ENCODE measurements at places on chromosomes 4 and X. TPM values are rescaled to one million over a fixed set of nuclear protein-coding genes. Genes with fewer than 3 reads are reported as not detected.

TREX2 gene
- 1.2 TPM for total RNA-seq

GAGE12J gene
- total RNA-seq = not detected

PPARGC1A gene
- 14.2 TPM for total RNA-seq

SHOX gene
- total RNA-seq = not detected

C4orf51 gene
- total RNA-seq = not detected

LEF1 gene
- total RNA-seq = 9.1 TPM

TMPRSS11F gene
- total RNA-seq = not detected

TIGD4 gene
- not detected for total RNA-seq

NEUROG2 gene
- not detected for total RNA-seq

DCAF12L1 gene
- total RNA-seq = not detected

CLCN4 gene
- total RNA-seq = 9.8 TPM

SLC9A6 gene
- total RNA-seq = 13.2 TPM

AGTR2 gene
- 60.7 TPM for total RNA-seq

GALNTL6 gene
- total RNA-seq = 0.20 TPM

PAGE2 gene
- not detected for total RNA-seq

RBM46 gene
- not detected for total RNA-seq

FRG2 gene
- total RNA-seq = not detected

GRCh38 chrX:51334276-51334675 lies 1.7 kb downstream of the NUDT10 start:
- no peak for DNase-seq

GRCh38 chrX:100447655-100448397 lies 37.8 kb upstream of the PCDH19 start:
- no peak for DNase-seq

- DNase-seq = no peak
Observed at GRCh38 chr4:85747882-85748491, 273.0 kb downstream of the ARHGAP24 start.

GRCh38 chrX:10619425-10620046 lies 849 bp downstream of the MID1 start:
- no peak for DNase-seq

GRCh38 chr4:41044165-41044564 lies 170.2 kb downstream of the APBB2 start:
- DNase-seq = no peak

DNA sequence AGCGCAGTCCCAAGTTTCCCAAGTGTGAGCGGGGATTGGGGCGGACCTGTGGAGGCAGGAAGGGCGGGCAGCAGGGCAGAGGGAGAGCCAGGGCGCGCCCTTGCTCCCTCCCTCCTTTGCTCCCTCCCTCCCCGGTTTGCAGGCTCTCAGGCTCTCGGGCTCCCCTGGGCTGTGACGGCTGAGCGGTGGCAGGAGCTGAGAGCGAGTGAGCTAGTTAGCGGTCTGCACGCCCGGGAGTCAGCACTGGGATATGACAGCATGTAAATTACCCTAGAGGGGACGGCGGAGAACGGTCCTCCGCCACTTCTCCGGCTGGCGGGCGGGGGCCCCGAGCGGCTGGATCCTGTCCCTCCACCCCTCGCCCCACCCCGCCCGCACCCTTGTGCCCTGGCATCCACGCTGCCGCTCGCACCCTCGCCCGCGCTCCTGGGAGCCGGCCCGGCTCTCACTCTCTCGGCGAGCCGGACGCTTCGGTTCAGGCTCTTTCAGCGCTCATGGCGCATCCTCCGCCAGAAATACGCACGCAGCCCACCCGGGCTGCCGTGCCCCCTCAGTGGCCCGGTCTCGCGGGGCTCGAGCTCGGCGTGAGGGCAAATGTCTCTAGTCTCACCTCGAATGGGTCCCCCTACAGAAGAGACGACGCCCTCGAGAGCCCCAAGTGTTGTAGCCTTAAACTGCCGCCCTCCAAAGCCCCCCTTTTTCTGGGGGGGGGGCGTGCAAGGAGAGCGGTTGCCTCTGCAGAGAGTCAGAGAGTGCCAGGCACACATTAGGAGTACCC lies at the start of gene TSC22D3:
TSS of gene TSC22D3 (minus strand) at position 54 of the 778 bp plus-strand sequence. CDS start 368 bp downstream, outside the sequence.
- DNase-seq = peak; percentile 90

DNA sequence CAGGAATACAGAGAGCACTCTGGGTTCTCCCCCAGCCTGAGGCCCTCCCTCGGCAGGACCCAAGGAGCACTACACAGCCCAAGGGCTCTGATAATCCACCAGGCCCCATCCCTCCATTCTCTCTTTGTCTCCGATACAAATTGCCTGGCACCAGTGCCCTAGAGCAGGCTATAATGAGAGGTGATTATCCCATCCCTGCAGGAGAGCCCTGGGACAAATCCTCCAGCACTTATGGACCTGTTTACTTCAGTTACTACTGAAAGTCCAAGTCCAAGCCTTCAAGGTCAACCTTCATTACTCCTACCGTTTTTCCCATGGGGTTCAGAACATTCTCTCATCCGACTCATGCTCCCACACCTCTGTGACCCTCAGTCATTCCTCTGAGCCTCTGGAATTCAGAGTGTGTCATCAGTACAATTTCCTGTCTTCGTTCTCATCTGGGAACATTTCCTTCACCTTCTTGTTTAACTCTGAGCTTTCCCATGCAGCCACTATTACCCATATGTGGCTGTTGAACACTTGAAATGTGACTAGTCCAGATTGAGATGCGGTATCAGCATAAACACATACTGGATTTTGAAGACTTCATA lies 299.0 kb downstream of the RAPGEF2 start:
- no peak for DNase-seq

GRCh38 chrX:30577362-30577991 lies at the start of gene TASL:
TASL (minus strand) TSS chrX:30577766; CDS start chrX:30560355, 17,411 bp downstream.
- DNase-seq = no peak

DNA sequence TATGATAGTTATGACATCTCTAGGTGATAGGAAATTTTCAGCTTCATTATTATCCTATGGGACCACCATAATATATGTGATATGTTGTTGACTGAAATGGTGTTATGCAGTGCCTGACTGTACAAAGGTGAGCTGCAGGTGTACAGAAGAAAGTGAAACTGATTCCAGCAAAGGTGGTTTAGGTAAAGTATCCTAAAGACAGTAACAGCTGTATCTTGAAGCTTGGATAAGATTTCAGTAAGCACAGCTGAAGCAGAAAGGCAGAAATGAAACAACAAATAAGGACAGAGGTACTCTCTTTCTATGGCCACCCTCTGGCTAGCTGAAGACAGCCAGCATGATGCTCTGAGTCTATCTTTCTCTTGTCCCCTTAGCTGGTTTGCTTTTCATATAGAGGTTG lies 30.0 kb upstream of the PGK1 start:
- no peak for DNase-seq

GRCh38 chr4:33054161-33054560 lies 2334.0 kb downstream of the PCDH7 start:
- no peak for DNase-seq

- DNase-seq = no peak
Observed at GRCh38 chr4:76488455-76488854, 53.4 kb downstream of the SHROOM3 start.

GRCh38 chrX:4850312-4850711 lies 1136.9 kb upstream of the PRKX start:
- no peak for DNase-seq

DNA sequence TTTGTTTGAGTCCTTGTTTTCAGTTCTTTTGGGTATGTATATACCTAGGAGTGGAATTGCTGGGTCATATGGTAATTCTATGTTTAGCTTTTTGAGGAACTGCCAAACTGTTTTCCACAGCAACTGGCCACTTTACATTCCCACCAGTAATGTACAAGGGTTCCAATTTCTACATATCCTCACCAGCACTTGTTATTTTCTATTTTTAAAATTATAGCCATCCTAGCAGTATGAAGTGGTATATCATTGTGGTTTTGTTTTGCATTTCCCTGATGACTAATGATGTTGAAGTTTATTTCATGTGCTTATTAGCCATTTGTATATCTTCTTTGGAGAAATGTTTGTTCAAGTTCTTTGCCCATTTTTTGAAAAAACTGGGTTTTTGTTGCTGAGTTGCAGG lies 39.6 kb downstream of the TMEM164 start:
- DNase-seq = no peak

- DNase-seq = no peak
Observed at GRCh38 chrX:5829060-5829459, 399.6 kb downstream of the NLGN4X start.

- DNase-seq = no peak
Observed at GRCh38 chr4:123338715-123339114, 57.9 kb upstream of the SPRY1 start.

DNA sequence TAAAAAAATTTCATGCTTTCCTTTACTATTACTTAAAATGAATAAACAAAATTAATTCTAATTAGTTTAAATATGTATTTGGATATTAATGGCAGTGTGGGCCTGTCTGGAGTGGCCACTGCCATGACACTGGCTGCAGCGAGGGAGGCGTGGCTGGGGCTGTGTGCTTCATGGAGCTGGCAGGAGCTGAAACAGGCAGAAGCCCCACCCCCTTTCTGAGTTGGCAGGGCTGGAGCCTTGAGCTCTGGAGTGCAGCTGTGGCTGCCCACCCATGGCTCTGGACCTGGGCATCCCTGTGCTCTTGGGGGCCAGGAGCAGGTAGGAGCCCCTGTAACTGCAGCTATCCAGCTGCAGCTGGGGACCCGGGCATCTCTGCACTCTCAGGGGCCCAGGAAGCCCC lies 8.2 kb upstream of the HSD17B11 start:
- DNase-seq = no peak

DNA sequence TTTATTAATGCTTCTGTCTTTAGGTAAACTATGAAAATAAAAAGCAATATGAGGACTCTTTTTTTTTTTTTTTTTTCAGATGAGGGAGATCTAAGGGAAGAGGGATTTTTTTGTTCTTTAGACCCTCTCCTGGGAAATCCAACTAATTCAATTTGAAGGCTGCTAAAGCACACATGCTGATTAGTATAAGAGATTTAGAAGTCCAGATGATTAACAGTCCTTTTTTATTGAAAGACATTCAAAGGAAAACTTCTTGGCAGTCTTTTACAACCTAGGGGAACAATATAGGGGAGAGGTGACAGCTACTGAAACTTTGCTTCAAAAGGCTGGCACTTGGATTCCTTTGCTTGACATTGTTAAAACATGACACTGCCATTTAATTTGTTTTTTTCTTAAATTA lies 602.5 kb downstream of the RAPGEF2 start:
- no peak for DNase-seq

GRCh38 chr4:105306158-105306781 lies 159.6 kb downstream of the TET2 start:
- peak; percentile 58 for DNase-seq

DNA sequence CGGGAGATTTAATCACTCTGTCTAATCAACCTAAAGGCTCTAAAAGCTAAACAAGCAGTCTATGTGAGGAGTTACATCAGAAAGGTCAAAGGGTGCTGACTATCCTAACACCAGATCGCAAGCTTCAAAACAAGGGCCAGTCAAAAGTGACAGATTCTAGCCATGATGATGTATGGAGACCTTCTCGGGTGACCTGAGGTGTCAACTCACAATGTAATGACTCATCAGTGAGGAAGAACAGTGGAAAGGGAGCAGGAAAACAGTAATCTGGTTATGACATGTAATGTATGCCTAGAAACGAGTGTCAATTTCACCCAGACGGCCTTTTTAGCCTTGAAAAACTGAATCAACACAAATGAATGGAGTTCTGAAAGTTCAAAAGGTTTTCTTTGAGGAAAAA lies 375.3 kb downstream of the IDS start:
- DNase-seq = no peak

DNA sequence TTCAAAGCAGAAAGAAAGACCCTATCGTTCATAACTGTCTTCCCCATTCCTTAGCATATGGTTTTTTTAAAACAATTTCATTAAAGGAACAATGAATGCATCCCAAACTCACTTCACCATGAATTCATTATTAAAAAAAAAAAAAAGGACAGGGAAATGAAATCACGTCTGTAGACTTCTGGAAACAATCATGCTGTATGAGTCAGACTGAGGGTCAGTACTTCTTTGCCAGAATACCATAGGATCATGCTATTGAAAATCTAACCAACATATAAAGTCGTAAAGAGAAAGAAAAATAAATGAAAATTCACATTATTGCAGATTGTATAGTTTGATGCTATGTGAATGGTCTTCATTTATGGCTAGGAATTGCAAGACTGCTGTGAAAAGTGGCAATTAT lies 144.4 kb downstream of the PCDH18 start:
- DNase-seq = no peak

- DNase-seq = no peak
Observed at GRCh38 chrX:12142661-12143060, 4.4 kb downstream of the FRMPD4 start.

GRCh38 chr4:67234296-67234695 lies 311.0 kb downstream of the CENPC start:
- DNase-seq = no peak

- DNase-seq = no peak
Observed at GRCh38 chrX:49675075-49675719, 20.6 kb downstream of the PAGE1 start.

- no peak for DNase-seq
Observed at GRCh38 chr4:86529436-86529835, 64.7 kb upstream of the PTPN13 start.

DNA sequence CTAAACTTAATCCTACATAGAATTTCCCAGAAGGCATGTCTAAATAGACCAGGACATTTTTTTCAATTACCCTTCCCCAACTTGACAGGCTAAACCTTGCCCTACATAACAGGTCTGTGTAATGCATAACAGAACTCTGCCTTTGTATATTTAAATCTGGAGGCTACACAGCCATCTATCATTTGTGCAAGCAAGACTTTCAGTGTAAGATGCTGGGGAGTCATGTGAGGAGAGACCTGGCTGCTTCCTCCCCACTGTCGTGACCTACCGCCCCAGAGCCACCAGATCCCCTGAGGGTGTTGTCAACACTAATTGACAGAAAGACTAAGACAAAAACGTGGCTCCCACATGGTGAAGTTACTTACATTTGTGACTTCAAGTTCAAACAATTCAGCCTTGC lies 342.2 kb downstream of the PPARGC1A start:
- no peak for DNase-seq

DNA sequence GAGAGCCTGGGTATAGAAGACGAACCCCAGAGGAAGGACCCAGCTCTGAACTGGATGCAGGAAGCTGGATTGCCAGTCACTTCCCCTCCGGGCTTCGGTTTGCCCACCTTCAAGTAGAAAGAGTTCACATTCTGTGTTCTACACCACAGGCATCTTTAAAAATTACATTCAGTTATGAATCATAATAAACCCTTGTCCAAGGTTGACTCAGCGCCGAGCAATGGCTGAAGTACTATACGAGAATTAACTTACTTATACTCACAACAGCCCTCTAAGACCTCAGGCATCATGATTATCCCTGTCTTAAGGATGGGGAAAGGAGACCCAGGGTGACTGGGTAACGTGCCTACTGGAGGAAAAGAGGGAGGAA lies 72.5 kb downstream of the EVC2 start:
- no peak for DNase-seq

DNA sequence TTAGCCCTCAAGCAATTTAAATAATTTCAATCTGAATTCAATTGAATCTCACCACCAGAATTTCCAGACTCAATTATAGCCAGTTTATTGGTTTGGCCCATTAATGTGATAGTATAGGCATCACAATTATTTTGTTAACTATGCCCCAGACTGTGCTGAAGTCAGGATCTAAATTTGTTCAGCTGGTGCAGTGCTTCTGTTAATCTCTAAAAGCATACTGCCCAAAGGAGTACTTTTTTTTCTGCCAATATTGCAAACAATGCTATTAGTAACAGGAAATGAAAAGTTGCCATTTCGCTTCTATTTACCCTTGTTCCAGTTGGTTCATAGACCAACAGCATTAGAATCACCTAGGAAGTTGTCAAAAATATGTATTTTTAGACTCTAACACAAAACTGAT lies 171.0 kb downstream of the GPM6A start:
- DNase-seq = no peak
